ENCODE measurements at places on chromosomes 12 and 14.

GRCh38 chr12:81249976-81250375 lies 172.1 kb downstream of the ACSS3 start:
- no peak for DNase-seq

- DNase-seq = no peak
These were observed 91.7 kb upstream of the DIO3 start for GRCh38 chr14:101469382-101470247.

- no peak for DNase-seq
These were observed 24.7 kb upstream of the ANO6 start for GRCh38 chr12:45191239-45191638.

GRCh38 chr14:98466807-98467206 lies 805.2 kb downstream of the BCL11B start:
- no peak for DNase-seq

GRCh38 chr14:93033983-93034670 lies 81.6 kb downstream of the ITPK1 start:
- DNase-seq = peak; percentile 28

DNA sequence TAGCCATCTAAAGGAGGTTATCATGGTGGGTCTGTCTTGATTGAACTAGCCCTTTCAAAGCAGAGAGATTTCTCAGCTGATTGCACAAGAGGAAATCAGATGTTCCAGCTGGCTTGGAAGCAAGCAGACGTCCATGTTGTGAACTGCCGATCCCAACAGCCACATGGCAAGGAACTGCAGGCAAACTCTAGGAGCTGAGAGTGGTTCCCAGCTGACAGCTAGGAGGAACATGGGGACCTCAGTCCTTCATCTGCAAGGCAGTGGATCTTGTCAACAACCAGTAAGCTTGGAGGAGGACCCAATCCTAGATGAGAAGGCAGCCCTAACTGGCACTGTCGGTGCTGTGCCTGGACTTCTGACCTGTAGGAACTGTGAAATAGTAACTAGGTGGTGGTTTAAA lies 7.7 kb downstream of the ACVR1B start:
- no peak for DNase-seq

- DNase-seq = no peak
These were observed 39.3 kb downstream of the RPS6KA5 start for GRCh38 chr14:91021115-91021514.

GRCh38 chr14:20714593-20715250 lies 26.2 kb downstream of the ANG start:
- DNase-seq = no peak

GRCh38 chr14:55118761-55119160 lies 10.3 kb upstream of the LGALS3 start:
- DNase-seq = no peak

- DNase-seq = peak; percentile 3
These were observed 617.6 kb downstream of the LRFN5 start for GRCh38 chr14:42224053-42224888.

GRCh38 chr14:103142721-103143302 lies 19.6 kb downstream of the TNFAIP2 start:
- DNase-seq = no peak

Data from CD4-positive, alpha-beta T cell treated with Interleukin-15 for 4 hours (primary cell).